ENCODE measurements at places on chromosomes 3 and 15. TPM values are rescaled to one million over a fixed set of nuclear protein-coding genes. Genes with fewer than 3 reads are reported as not detected.

CASR gene
- total RNA-seq = not detected

COL8A1 gene
- 0.20 TPM for total RNA-seq

NTRK3 gene
- not detected for total RNA-seq

XPC gene
- total RNA-seq = 35.6 TPM

SLC27A2 gene
- 0.22 TPM for total RNA-seq

ARHGAP31 gene
- total RNA-seq = 23.7 TPM

ALDH1L1 gene
- total RNA-seq = not detected

C3orf20 gene
- 0.16 TPM for total RNA-seq

SLC12A1 gene
- total RNA-seq = not detected

DLL4 gene
- total RNA-seq = 0.05 TPM

CHRM5 gene
- total RNA-seq = not detected

ARHGEF26 gene
- not detected for total RNA-seq

GRCh38 chr3:168071591-168072322 is 24.0 kb downstream of the GOLIM4 start:
- peaks cover 6% of the 10 kb centered on the region for H3K4me1 ChIP-seq
- H3K4me3 ChIP-seq = no peak overlapping the region
- no peaks in the 10 kb centered on the region for H3K36me3 ChIP-seq
- no peak overlapping the region for H3K27ac ChIP-seq
- DNase-seq = no peak

DNA sequence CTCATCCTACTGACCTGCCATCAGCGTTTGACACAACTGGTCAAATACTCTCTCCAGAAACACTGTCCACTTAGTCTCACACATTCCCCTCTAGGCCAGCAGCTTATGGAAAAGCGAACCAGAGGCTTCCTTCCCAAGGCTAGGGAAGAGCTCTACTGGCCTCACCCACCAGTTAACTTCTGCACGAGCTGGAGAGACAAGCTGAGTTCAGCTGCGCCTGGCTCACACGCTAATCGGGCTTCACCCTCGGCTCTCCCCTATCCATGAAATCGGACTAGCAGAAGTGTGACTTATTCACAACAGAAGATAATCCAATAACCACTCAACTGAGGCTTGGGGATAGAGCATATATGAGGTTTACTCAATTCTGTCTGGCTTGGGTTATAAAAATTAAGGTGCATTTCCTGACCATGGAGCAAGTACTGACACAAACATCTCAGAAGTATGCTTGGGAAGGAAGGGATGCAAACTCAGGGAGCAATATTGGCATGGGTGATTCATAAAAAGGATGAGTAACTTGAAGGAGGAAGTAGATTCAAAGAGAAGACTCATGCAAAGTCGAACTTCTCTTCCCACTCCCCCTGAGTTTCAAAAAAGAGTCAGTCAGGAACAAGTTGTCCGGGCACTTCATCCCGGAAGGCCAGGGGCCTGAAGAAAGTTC is 73.1 kb downstream of the XXYLT1 start:
- DNase-seq = no peak
- no peaks in the 10 kb centered on the region for H3K27me3 ChIP-seq
- peaks cover 20% of the 10 kb centered on the region for H3K4me1 ChIP-seq
- no peaks in the 10 kb centered on the region for H3K36me3 ChIP-seq
- no peak overlapping the region for H3K4me3 ChIP-seq
- H3K27ac ChIP-seq = no peak overlapping the region

DNA sequence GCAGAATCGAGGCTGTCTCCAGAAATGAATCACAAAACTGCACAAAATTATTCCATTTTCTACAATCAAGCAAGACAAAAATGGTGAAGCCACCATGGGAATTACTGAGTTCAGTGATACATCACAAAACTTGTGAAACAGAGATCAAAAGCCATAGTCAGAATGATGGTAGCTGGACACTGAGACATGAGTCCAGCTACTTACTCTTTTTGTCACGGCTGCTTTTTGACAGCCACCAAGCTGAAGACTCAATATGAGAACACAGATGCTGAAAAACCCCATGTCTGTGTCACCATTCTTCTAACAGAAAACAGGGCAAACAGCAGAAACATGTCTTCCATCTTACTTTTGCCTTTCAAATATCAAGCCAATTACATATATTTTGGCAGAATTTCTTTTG is 237.6 kb downstream of the LPP start:
- H3K27ac ChIP-seq = peak overlapping the region; percentile 98
- H3K36me3 ChIP-seq = peaks cover 3% of the 10 kb centered on the region
- DNase-seq = no peak
- no peaks in the 10 kb centered on the region for H3K27me3 ChIP-seq
- peak overlapping the region; percentile 65 for H3K4me3 ChIP-seq
- peaks cover 75% of the 10 kb centered on the region for H3K4me1 ChIP-seq

DNA sequence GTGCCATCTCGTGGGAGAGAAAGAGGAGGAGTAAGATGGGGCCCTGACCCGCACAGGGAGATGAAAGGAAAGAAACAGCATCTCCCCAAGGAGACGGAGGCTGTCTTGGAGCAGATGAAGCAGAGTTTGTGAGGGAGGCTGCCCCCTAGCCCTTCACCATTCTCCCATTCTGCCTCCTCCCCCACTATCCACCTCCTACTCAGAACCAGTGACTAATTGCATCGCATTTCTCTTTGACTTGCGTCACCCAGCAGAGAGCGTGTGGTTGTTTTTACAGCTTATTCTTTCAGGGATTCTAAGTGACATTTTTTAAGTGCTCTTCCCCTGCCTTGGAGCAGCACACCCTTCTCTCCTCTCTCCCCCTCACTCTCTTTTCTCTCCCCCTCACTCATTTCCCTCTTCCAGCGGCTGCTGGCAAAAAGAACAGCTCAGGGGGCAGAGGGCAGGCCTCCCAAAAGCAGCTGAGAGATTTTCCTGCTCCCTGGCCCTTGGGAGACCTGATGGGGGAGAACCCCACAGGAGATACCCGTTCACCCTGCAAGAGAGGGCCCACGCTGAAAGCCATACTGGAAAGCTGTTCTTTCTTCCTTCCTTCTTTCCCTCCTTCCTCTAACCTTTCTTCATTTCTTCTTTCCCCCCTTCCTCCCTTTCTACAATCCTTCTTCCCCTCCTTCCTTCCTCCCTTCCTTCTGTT is 91.8 kb downstream of the MRPL46 start:
- no peaks in the 10 kb centered on the region for H3K36me3 ChIP-seq
- no peak overlapping the region for H3K27ac ChIP-seq
- H3K4me3 ChIP-seq = no peak overlapping the region
- H3K27me3 ChIP-seq = peaks cover 18% of the 10 kb centered on the region

GRCh38 chr15:52683580-52683979 is 4.4 kb upstream of the ATOSA start:
- peaks cover 14% of the 10 kb centered on the region for H3K36me3 ChIP-seq
- no peaks in the 10 kb centered on the region for H3K27me3 ChIP-seq
- no peak for DNase-seq
- peak overlapping the region; percentile 98 for H3K27ac ChIP-seq

- H3K4me1 ChIP-seq = peaks cover 5% of the 10 kb centered on the region
- no peak overlapping the region for H3K4me3 ChIP-seq
- H3K27me3 ChIP-seq = no peaks in the 10 kb centered on the region
- peaks cover 71% of the 10 kb centered on the region for H3K36me3 ChIP-seq
- DNase-seq = no peak
- no peak overlapping the region for H3K27ac ChIP-seq
Measured at GRCh38 chr3:141578202-141578973, 91.6 kb downstream of the RASA2 start.

GRCh38 chr3:152277198-152277597 is 8.5 kb downstream of the MBNL1 start:
- DNase-seq = no peak
- H3K4me3 ChIP-seq = no peak overlapping the region
- peaks cover 30% of the 10 kb centered on the region for H3K36me3 ChIP-seq
- no peak overlapping the region for H3K27ac ChIP-seq
- H3K27me3 ChIP-seq = no peaks in the 10 kb centered on the region

DNA sequence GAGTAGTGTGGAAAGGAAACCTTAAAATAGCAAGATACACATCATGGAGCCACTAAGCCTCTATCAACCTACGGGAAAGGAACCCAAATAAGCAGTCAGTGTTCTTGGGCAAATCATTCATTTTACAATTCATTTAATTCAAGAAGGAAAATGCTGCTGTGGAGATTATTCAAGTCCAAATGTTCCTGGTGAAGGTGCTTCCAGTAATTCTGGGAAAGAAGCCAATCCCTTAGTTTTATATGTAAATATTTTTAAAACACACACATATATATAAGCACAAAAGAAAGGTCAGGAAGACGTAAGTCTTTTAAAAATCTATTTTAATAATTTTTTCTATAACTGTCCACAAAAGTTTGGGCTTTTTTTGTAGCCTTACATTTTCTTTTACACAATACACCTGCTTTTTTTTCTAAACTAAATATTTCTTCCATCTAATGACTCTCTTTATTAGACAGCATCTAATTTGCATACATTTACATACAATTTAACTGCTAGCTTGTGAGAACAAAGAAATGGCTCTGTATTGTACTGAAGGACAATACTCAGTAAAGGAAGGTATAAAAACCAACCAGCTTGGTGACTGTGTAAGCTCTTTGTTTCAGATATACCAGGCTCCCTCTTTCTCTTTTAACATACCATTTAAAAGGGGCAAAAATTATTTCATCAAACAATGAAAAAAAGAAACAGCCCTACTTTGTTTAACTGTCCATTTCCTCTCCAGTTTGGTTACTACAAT is 269.5 kb downstream of the ZBTB20 start:
- no peaks in the 10 kb centered on the region for H3K27me3 ChIP-seq
- H3K4me1 ChIP-seq = peaks cover 13% of the 10 kb centered on the region
- DNase-seq = no peak
- H3K4me3 ChIP-seq = no peak overlapping the region
- H3K27ac ChIP-seq = no peak overlapping the region

DNA sequence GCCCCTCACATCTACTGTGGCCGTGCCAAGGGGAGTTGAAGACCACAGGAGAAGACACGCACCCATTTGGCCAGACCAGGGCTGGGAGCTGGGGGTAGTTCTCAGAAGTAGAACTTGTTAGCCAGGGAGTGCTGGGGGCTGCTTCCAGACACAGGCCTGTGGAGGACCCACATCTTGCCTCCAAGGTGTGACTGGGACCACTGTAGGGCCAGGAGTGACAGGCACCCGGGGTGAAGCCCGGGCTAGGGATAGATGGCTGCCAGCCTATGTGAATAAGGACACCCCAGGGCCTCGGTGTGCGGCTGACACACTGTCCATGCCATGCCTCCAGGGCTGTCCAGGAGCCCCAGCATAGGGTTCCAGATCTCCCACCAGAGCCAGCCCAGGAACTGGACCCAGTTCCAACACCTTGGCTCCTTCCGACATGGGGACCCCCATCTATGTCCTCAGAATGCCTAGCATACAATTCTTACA is 1.8 kb downstream of the ANPEP start:
- no peaks in the 10 kb centered on the region for H3K36me3 ChIP-seq
- H3K27me3 ChIP-seq = peaks cover 26% of the 10 kb centered on the region
- DNase-seq = no peak
- peaks cover 11% of the 10 kb centered on the region for H3K4me1 ChIP-seq
- no peak overlapping the region for H3K4me3 ChIP-seq

DNA sequence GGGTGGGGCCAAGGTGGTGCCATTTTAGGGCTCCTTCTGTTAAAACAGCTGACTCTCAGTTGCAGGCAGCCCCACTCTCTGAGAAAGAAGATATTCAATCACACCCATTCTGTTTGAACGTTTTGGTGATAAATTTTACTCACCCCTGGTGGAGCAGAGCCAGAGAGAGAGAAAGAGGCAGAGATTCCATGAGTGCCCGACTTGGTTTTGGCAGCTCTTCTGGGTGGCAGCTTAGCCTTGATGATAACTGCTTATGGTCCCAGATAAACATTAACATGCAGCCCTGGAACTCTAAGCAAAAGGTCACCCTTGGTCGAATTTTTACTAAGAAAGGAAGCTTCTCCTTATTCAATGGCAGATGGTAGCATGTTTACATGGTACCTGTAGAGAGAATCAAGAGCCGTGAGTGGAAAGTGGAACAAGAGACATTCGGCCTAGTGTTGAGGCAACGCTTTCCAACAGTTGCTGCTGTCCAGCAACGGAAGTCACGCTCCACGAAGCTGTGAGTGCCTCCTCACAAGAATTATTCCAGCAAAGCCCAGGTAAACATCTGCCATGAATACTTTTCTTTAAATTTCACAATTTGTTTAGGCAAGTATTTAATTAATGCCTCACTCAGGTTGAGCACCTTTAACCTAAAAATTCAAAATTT is 530.6 kb upstream of the ROBO2 start:
- no peaks in the 10 kb centered on the region for H3K27me3 ChIP-seq
- no peaks in the 10 kb centered on the region for H3K36me3 ChIP-seq
- no peak overlapping the region for H3K4me3 ChIP-seq
- no peaks in the 10 kb centered on the region for H3K4me1 ChIP-seq
- H3K27ac ChIP-seq = no peak overlapping the region

DNA sequence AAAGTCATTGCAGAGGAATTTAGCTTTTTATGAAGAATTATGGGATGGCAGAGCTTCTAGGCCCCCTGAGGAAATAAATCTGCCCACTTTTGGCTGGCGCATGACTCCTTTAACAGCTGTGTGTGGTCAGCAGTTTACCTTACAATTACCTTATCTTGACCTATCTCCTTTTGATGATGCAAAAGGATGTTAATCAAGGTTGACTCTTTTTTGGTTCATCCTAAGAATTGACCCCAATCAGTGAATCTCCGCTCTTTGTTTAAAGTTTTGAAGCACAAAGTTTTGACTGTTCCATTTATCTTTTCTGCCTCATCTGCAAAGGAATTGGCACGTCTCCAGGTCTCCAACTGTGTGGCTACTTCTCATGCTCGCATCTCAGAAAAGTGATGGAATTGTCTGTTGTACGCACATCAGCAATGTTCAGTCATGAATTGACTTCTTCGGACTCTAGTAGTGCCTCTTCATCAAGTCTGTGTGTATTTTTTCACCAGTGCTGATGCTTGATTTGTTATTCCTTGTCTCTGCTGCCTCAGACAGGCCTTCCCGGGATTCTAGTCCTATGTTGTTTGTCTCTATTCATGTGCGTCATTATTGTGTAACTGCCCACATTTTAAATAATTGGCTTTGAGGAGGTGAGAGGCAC is 196.2 kb upstream of the CFAP20DC start:
- H3K4me3 ChIP-seq = no peak overlapping the region
- H3K27me3 ChIP-seq = no peaks in the 10 kb centered on the region
- peaks cover 22% of the 10 kb centered on the region for H3K4me1 ChIP-seq
- H3K36me3 ChIP-seq = no peaks in the 10 kb centered on the region

GRCh38 chr3:41845826-41846225 is 116.1 kb downstream of the ULK4 start:
- no peaks in the 10 kb centered on the region for H3K4me1 ChIP-seq
- DNase-seq = no peak
- H3K27ac ChIP-seq = no peak overlapping the region
- H3K4me3 ChIP-seq = no peak overlapping the region
- H3K27me3 ChIP-seq = no peaks in the 10 kb centered on the region
- H3K36me3 ChIP-seq = peaks cover 8% of the 10 kb centered on the region

GRCh38 chr3:186244016-186244415 is 118.0 kb downstream of the DGKG start:
- H3K27me3 ChIP-seq = no peaks in the 10 kb centered on the region
- no peak overlapping the region for H3K27ac ChIP-seq
- H3K4me3 ChIP-seq = no peak overlapping the region
- H3K36me3 ChIP-seq = no peaks in the 10 kb centered on the region

DNA sequence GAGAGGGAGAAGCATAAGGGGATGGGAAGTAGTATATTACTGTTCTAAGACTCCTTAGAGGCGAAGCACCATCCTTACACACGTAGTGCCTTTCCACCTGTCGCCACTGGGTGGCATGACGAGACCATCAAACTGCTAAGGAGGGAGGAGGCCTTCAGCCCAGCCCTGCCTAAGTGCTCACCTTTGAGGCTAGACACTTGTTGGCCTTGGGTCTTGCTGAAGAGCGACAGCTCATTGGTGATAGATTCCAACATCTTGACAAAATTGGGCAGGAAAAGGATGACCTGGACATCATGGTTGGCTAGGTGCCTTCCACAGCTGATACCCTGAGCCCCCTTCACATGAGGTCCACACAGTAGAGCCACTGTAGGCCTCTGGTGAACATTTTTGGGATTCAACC is 19.6 kb downstream of the CLK3 start:
- no peak overlapping the region for H3K27ac ChIP-seq
- H3K27me3 ChIP-seq = no peaks in the 10 kb centered on the region
- peaks cover 18% of the 10 kb centered on the region for H3K4me1 ChIP-seq
- no peak overlapping the region for H3K4me3 ChIP-seq
- peak; percentile 61 for DNase-seq
- peaks cover 80% of the 10 kb centered on the region for H3K36me3 ChIP-seq
